Activated CD4-positive, alpha-beta T cell treated with anti-CD3 and anti-CD28 coated beads, Interleukin-2, amount 50 U/mL, for 24 hours (primary cell): ENCODE measurements at places on chromosomes 6 and 20.

DNA sequence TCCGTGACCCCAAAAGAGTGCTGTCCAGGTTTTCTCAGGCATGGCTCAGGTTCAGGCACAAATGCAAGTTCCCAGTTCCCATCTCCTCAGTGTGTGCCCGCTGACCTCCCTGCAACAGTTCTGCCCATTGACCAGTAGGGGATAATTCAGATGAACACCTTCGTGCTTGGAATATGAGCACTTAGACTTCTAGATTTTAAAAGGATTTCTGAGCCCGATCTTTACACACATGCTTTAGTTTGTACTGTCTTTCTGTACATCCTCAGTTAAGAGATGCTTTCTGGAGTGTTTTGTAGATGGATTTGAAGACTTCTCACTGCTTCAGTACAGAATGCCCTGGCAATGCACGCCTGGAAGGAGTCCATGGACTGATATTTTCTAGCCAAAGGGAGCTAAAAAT lies 239.6 kb upstream of the PLCB4 start:
- no peak for DNase-seq

GRCh38 chr6:17416806-17417205 lies 23.4 kb downstream of the CAP2 start:
- DNase-seq: no peak

DNA sequence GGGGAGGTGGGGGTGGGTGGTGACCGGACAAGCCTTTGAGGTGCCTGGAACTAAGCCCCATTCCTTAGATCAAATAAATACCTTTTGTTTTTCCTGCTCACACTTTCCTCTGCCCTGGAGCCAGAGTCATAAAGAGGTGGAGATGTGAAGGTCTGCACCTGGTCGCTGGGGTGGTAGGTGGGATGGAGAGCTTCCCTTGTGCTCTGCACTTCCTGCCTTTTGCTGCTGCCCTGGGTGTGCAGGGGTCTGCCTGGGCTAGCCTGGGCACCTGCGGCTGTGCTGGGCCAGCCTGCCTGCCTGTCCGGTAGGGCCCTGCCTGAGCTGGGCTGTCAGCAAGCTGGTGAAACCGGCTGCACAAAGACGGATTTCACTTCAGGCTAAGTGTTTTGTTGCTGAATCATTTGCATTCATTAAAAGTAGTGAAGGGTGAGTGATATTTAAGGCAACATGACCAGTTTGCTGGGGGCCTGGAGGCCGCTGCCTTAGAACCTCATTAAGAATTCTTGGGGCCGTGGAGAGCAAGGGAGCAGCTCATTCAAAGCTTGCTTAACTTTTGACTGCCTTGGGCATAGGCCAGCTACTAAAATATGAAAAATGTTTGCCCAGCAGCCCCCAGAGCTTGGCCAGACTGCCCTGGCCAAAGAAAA lies 20.5 kb downstream of the PTK7 start:
- DNase-seq: no peak

GRCh38 chr20:32626859-32627636 lies 41.9 kb upstream of the NOL4L start:
- DNase-seq: no peak

- no peak for DNase-seq
Observed at GRCh38 chr20:30611239-30611984, 646.1 kb upstream of the DEFB115 start.

DNA sequence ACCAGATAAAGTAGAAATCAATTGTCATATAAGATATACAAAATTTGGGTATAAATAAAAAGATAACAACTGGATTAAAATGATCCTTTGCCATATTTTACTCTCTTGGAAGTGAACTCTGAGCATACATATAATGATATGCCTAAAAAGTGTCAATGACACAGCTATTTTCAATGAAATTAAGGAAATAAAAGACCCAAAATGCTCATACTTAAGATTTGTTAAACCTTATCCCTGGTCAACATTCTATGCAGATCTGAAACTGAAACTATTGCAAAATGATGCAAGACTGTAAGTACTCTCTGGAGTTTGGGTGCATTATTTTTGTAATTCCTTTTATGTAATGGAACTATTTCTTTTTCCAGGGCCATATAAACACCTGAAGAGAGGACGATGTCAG lies 119.0 kb upstream of the SGK1 start:
- no peak for DNase-seq

- no peak for DNase-seq
Observed at GRCh38 chr20:36745234-36745926, 510 bp downstream of the NDRG3 start.

GRCh38 chr6:87504441-87504840 lies 31.7 kb downstream of the SLC35A1 start:
- no peak for DNase-seq

GRCh38 chr20:13007596-13007995 lies 1.2 kb upstream of the SPTLC3 start:
- no peak for DNase-seq

DNA sequence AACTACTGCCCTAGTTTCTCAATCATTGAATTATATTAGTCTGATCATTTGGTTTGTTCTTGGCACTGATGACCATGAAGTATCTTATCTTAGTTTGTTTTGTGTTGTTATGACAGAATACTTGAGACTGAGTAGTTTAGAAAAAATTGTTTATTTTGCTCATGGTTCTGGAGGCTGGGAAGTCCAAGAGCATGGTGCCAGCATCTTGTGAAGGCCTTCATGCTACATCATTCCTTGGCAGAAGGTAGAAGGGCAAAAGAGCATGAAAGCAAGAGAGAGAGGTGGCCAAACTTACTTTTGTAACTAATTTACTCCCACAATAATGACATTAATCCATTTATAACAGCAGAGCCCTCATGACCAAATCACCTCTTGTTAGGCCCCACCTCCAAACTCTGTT lies 40.1 kb upstream of the ANKEF1 start:
- no peak for DNase-seq

- no peak for DNase-seq
Observed at GRCh38 chr20:62303340-62304226, 786 bp downstream of the ADRM1 start.

DNA sequence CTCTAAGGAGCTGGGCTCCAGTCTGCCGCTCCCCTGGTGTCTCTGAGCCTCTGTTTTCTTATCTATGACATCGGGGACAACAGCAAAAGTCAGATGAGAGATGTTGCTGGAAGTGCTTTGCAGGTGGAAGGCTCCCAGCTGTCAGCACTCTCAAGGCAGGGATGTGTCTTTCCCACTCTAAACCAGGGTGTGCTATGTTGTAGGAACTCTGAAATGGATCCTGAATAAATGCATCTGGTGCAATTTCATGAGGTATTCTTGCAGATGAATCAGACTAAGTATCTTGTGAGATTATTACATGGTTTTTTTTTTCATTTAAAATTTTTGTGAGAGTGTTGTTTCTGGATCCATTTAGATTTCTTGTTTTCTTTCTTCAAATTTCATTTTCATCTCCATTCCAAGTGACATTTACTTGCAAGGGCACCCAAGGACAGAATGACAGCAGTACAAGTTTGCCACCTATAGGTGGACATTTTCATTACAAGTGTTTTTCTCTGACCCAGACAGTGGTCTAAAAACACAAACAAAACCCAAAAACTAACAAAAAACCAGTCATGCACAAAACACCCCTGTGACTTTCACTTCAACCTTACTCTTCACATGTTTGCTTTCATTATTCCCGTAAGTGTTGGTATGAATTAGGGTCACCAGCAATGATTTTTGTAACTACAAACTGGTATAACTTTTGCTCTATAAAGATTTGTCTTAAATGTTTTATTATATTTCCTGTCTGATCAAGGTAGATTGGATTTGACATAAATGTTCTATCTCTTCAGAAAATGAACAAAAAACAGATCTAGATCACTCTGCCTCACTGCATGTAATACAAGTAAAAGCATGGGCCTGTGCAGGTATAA lies 14.7 kb upstream of the SIM1 start:
- DNase-seq: no peak

- no peak for DNase-seq
Observed at GRCh38 chr20:2276015-2276414, 19.8 kb upstream of the TGM3 start.

DNA sequence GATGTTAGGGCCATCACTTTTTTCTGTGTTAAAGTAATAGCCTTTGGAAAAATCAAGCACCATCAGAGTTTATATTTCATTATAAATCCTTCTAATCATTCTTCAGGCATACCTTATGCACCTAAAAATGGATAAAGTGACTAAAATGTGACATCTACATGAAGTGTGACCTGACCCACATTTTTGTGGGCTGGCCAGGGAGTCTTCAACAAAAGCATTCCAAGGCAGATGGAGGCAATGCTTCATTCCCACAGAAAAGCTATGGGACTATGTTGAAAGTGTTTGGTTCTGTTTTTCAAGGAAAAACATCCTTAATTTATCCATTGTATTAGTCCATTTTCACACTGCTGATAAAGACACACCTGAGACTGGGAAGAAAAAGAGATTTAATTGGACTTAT lies 58.8 kb upstream of the LTV1 start:
- DNase-seq: no peak

GRCh38 chr6:16503241-16503775 lies 258.0 kb downstream of the ATXN1 start:
- no peak for DNase-seq

DNA sequence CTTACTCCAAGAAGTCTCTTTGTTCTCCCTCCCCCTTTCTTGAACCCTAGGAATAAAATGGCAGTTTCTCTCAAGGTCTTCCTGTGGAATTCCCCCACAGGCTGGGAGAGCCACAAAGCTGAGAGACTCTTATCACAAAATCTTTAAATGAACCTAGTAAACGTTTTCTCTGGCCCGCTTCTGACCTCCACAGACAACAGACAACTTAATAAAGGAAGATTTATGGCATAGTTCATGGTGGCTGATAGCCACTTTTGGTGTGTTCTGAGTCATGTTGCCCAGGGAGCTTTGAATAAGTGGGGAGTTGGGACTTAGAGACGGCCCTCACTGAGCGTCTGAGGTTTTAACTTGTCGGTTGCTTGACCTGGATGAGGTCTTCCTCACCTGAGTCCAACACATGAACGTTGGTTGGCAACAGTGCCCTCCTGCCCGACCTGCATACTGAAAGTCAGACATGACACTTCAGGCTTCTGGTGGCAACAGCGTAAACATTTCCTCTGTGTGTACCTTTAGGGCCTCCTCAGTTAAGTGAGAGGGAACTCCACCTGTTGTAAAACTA lies 124.1 kb downstream of the FOXO3 start:
- no peak for DNase-seq

DNA sequence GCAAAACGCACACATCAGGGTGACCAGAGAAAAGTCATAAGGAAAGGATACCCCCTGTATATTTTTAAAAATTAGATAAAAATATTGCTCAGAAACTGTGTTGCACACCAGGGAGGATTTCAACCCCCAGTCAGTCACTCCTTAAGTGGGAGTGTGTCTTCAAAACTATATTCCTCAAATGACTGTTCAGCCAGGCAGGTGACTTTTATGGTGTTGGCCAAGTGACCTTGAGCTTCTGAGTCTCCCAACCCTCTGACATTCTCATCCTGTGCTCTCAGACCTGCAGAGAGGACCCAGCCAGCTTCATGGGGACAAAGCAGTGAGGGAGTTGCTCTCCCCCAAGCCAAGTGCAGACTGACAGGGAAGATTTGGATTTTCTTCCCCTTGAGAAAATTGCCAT lies 311.9 kb upstream of the JARID2 start:
- no peak for DNase-seq

- no peak for DNase-seq
Observed at GRCh38 chr20:9955646-9956045, 79.1 kb upstream of the ANKEF1 start.

DNA sequence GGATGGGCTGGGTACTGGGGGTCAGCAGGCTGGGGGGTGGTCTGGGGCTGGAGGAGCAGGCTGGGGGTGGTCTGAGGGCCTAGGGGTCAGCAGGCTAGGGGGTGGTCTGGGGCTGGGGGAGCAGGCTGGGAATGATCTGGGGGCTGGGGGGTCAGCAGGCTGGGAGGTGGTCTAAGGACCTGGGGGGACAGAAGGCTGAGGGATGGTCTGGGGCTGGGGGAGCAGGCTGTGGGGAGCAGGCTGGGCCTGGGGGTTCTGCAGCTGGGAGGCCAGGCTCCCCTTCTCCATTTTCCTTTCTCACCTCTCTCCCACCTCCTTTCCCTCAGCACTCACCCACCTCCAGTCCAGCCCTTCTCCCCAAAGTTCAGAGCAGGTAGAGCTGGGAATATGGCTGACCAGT lies 114.2 kb downstream of the PSMB1 start:
- DNase-seq: no peak

- no peak for DNase-seq
Observed at GRCh38 chr20:44196271-44196670, 9.3 kb upstream of the JPH2 start.

- DNase-seq: no peak
Observed at GRCh38 chr20:7994809-7995208, 24.8 kb downstream of the TMX4 start.

DNA sequence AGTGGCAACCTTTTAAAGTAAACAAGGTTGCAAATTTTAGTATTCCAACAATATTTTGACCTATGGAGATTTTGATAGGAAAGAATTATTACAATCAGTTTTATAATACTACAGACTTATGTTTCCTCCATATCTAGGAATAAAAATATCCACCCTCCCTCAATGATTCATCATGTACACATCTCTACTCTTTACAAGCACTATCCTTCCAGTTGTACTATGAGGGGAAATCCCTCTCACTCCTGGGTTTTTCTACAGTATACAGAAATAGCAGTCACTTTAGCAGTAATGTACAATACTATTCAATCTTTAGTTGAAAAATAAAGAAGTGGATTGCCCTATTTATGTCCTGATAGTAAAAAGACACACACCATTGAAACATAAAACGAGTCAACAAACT lies 46.3 kb upstream of the SCML4 start:
- DNase-seq: no peak

DNA sequence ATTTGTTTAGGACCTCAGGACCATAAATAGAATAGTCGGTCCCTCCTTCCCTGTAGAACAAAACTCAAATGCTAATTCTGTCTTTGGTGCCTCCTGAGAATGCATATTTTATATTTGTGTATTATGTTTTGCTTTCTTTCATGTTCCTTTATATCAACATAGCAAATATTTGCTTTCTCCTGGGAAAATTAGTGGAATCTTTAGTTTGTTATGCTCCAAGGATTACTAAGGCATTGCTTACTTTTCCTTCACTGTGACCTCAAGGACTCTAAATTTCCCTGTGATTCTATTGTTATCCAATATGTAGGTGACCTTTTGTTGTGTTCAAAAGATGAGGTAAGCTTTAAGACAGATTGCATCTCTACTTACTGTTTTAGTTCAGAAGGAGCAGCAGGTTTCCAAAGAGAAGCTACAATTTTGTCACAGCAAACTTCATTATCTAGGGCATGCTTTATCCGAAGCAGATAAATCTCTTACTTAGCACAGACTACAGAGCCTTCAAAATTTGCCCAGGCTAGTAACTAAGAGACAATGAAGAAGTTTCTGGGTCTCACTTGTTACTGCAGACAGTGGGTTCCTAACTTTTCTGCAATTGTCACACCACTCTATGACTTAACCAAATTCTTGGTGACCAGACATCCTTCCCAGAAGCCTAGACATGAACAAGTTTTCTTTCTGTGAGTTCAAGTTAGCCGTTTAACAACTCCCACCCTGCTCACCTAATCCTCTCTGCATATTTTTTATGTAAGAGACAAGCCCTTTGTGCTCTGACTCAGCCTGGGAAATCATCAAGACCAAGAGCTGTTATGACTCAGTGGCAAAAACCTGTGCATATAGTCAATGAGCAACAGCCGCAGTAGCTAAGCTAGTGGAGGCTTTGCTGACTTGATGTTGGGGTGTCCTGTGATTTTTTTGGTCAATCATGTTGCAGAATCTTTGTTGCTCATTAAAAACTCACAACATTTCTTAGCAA lies 378.8 kb downstream of the QKI start:
- DNase-seq: no peak

GRCh38 chr6:42226645-42227143 lies 9.0 kb upstream of the MRPS10 start:
- DNase-seq: no peak

GRCh38 chr6:11202513-11203305 lies 29.8 kb downstream of the NEDD9 start:
- DNase-seq: no peak
